Kidney capillary endothelial cell (primary cell): ENCODE measurements at places on chromosomes 5 and 9.

- DNase-seq, result no peak
Measured at GRCh38 chr5:139414581-139415130, 10.8 kb upstream of the SPATA24 start.

- DNase-seq, result no peak
Measured at GRCh38 chr9:132798817-132799790, 79.0 kb downstream of the AK8 start.

- peak; percentile 67 for DNase-seq
Measured at GRCh38 chr9:97710356-97711222, 13.4 kb upstream of the XPA start.

DNA sequence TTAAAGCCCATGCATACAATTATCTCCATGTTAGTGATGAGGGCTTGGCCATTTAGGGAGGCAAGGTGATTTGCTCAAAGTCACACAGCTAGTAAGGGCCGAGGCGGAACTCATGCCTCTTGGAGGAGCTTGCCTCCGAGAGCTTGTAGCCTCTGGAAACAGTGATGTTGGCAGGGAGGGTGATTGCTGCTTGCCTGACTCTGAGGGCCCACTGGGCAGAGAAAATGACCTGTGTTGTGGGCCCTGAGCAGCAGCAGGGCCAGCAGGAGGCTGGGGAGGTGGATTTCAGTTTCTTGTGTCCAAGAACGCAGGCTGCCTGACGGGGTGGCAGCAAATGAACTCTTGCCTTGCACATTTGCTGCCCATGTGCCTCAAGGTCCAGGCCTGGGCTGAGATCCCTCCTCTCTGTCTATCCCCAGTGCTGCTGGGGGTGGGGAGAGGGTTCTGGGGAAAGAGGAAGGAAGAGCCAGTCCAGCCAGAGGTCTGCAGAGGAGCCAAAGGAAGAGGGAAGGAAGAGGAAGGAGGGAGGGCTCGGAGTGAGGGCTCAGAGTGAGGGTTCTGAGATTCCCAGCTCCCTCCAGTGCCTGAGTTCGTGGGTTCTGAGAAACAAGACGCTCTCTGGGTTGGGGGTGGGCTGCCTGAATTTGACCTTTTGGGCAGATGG, 16.2 kb upstream of the PTGS1 start:
- no peak for DNase-seq

DNA sequence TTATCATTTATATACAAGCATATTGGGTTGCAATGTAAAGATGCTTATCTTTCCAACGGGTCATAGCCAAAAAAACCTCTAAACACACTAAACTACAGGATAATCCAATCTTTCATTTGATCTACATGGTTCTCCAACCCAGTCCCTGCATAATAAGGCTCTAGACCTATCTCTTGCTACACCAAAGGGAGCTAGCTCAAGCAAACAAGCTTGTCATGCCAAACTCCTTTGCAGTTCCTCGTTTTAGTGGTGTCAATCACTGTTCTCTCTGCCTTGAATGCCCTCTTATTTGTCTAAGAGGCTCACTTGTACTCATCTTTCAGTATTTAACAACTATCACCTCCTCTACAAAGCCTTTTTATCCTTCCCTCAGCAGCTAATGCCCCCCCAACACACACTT, 5.6 kb downstream of the HOMER1 start:
- no peak for DNase-seq

- no peak for DNase-seq
Measured at GRCh38 chr9:100370064-100370723, 17.5 kb upstream of the TEX10 start.

- DNase-seq, result no peak
Measured at GRCh38 chr9:22078081-22078480, 69.0 kb upstream of the CDKN2B start.

GRCh38 chr5:128274441-128274840, 190.9 kb downstream of the SLC12A2 start:
- no peak for DNase-seq

DNA sequence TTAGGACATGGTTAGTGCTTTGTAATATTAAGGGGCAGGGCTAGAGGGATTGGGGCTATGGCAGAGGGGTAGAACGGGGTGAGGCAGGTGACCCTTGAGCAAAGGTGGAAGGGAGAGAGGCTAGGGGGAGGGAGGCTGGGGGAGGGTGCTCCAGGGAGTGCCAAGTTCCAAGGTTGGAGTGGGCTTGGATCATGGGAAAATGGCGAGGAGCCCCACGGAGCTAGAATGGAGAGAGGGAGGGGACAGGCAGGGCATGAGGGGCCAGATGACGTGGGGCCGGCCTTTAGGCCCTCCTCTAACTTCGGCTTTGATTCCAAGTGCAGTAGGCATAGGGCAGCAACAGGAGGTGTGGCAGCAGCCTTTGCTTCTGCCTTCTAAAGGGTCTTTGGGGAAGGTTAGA, 171.8 kb upstream of the PANK3 start:
- no peak for DNase-seq

- DNase-seq, result no peak
Measured at GRCh38 chr9:92605224-92605623, 64.7 kb downstream of the IPPK start.

- DNase-seq, result no peak
Measured at GRCh38 chr9:137269231-137269772, 8.2 kb upstream of the TOR4A start.

DNA sequence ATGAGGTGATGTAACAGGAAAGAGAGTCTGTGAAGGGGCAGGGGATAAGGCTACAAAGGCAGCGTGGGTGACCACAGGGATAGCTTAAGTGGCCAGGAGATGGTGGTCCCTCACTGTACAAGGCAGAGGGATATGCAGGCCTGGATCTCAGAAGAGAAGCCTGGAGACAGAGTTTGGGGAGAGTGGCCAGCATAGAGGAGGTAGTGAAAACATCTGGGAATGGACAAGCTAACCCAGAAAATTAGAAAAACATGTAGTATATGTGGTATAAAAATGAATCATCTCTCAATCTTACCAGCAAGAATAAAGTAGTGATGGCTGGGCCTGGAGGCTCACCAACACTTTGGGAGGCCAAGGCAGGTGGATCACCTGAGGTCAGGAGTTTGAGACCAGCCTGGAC, 349.2 kb upstream of the KLF4 start:
- DNase-seq, result no peak

GRCh38 chr9:97697837-97698236, 697 bp upstream of the XPA start:
- no peak for DNase-seq

GRCh38 chr9:119795395-119795794, 426.2 kb upstream of the BRINP1 start:
- DNase-seq, result no peak

DNA sequence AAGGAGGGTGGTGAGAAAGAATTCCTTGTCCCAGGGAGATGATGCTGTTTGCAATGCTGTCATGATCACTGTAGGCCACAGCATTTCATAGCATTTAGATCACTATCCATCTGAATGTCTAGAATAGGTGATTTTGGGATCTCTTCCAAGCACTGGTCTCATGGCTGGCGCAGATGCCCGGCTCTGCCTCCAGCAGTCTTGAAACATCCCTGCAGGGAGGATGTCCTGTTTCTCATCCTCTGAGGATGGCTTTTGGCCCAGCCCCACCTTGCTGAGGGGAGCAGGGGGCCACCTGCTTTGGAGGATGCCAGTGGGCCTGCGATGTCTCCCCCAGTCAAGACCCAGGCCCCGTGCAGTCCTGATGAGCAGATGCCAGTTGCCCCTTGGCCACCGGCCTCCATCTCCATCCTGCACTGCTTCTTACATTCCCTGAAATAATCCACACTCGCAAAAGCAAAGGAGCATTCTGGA, 63.5 kb upstream of the GARNL3 start:
- DNase-seq, result no peak

GRCh38 chr5:75108931-75109596, 56.7 kb upstream of the GCNT4 start:
- no peak for DNase-seq

DNA sequence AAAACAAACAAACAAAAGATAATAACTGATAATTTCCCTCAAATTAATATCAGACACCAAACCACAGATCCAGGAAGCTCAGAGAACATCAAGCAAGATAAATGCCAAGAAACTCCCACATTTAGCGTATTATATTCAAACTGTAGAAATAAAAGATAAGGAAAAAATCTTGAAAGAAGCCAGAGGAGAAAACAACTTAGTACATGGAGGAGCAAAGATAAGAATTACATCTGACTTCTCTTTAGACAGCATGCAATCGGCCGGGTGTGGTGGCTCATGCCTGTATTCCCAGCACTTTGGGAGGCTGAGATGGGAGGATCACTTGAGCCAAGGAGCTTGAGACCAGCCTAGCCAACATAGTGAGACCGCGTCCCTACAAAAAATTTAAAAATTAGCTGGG, 17.2 kb upstream of the MLANA start:
- DNase-seq, result no peak

DNA sequence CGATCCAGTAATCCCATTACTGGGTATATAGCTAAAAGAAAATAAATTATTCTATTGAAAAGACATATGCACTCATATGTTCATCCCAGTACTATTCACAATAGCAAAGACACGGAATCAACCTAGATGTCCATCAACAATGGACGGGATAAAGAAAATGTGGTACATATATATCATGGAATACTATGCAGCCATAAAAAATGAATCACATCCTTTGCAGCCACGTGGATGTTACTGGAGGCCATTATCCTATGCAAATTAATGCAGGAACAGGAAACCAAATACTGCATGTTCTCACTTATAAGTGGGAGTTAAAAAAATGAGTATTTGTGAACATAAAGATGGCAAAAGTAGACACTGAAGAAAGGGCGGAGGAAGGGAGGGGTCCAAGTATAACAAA, 16.6 kb upstream of the IRGM start:
- no peak for DNase-seq

DNA sequence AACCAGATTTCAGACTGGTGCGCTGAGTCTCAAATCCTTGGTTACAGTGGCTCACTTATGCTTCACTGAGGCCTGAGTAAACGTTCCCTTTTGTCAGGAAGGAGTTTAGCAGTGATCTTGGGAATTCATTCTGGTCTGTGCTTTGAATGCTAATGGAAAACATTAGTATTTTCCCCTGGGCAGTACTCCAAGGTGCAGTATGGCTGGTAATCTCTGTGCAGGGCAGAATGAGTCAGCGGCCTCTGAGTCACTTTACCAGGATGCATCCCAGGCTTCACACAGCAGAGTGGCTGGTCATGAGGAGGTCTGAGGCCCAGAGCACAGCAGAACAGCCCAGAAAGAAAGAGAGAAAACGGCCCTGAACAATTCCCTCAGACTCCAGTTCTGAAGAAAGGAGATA, 54.0 kb downstream of the PCA3 start:
- DNase-seq, result peak; percentile 87

GRCh38 chr5:158413122-158413680, 554.3 kb upstream of the CLINT1 start:
- no peak for DNase-seq

GRCh38 chr5:120532835-120533234, 68.7 kb downstream of the PRR16 start:
- DNase-seq, result no peak

DNA sequence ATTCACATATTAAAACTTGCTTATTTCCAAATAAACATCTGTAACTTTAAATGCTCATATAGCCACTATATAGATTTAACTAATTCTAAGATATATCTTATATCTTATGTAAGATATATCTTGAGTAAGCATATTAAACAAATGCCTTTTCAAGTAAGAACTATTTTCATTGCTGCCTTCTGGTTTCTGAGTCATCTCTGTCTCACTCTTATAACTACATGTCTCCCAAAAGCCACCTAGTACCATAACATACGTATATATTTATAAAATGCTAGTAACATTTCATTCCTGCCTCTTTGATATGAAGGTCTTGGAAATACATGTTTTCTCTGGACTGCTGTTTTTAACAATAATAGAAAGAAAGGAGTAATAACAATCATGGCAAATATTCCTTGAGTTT, 429.5 kb downstream of the DTWD2 start:
- no peak for DNase-seq

DNA sequence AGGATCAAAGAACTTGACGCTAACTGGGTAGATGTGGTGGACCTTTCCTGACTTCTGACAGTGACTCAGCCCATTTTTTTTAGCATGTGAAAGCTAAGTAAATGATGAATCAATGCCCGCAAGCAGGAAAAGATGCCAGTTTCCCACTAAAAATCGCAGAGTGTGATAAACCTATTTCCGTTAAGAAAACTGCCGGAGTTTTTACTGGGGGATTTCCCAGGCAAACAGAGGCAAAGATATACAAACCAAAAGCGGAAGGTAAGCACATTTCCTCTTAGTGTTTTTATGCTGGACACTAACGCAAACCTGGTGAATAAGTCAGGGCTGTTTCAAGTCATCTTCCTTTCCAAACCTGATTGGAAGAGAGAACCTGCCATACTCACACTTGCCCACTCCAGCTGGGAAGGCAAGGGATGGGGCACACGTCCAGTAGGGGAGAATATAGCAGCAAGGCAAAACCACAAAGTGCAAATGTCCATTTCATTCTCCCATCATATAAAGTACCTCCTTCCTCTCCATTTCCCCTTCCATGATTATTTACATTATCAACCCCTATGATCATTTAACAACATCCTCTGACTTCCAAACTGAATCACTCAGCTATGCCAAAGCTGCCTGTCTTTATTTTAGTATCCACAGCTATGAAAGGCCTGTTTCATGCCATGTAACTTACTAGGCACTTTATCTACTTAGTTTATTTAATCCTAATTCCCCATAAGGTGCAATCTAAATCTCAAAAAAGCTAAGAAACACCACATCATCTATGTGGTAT, 349.7 kb upstream of the RFX3 start:
- peak; percentile 66 for DNase-seq

DNA sequence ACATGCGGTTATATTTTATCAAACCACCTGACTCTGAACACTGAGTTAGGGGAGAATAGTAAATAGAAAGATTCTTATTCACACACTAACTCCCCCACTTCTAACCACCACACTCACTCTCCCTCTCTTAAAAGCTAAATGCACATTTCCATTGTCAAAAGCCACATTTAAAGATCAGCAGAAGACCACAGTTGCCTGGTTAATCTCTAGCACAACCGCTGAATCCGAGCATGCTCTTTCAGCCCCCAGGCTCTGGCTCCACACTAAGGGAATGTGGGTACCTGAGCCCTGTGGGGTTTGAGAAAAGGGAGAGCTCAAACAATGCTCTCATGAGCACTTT, 35.7 kb downstream of the PFDN1 start:
- DNase-seq, result no peak

- no peak for DNase-seq
Measured at GRCh38 chr9:124873664-124874063, 11.7 kb downstream of the ARPC5L start.

DNA sequence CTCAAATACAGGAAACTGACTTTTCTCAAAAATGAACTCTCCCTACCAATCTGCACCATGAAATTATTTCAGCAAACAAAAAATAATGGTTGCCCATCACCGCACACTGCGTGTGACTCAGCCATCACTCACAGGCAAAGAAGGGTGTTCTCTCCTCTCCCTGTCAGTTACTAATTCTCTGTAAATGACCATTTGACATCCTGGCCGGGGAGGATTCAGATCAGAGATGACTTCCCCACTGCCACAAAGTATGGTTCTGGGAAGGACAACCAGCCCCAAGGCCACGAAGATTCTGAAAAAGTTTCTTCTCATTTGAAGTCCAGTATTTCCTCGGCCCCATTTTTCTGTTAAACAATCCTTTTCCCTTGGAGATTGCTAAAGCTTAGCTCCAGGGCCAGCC, 199.4 kb downstream of the AUH start:
- peak; percentile 50 for DNase-seq
